Fibroblast of skin of scalp (primary cell): ENCODE measurements at places on chromosomes 7 and 10.

DNA sequence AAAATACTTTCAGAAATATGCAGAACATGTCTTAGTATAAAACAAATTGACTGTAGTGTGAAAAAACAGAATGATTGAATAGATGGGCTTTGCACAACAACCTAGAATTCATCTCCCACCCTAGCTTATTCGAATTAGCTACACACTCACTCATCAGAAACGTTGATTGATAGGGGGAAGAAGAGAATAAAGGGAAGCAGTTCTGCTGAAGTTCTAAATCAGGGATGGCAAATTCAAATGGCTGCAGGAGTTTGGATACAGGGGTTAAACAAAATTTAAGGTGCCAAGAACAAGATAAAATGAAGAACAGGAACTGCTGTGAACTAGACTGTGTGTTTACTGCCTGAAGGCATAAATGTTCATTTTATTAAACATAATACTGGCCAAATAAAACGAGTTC is 9.0 kb downstream of the CD36 start:
- DNase-seq: no peak

- peak; percentile 47 for DNase-seq
Measured at GRCh38 chr10:12709000-12709401, 292.5 kb downstream of the CCDC3 start.

DNA sequence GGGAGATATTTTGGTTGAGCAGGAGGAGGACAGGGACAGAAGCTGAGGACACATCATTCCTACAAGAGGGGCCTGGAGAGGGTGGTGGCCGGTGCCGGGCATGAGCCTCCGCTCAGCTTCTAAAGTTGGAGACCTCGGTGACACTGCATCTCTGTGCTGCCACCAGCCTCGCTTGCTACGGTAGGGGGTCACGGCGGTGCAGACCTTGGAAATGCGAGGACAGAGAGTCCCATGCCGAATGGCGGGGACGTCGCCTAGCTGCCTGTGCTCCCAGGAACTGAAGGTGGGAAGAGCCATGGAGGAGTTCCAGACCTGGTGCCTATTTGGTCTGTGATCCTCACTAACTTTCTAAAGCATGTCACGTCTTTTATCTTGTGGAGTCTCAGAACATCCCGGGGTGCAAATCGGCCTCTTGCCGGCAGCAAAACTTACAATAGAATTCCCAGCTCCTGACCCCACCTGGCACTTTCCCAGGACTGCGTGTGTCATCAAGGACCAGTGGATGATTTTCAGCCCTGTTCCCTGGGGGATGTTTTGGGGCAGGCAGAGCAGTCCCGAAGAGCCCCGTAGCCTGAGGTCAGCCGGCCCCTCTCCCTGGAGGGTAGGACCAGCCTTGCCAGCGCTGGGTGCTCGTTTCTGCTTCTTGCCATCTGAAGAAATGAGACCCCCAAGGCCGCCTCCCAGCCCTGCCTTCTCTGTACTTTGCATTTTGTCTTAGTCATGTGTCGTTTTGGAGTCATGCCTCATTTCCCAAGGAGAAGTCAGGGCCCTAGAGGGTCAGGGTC is 205.8 kb upstream of the SHH start:
- no peak for DNase-seq

GRCh38 chr7:28811701-28812430 is 146.3 kb downstream of the TRIL start:
- DNase-seq: no peak

DNA sequence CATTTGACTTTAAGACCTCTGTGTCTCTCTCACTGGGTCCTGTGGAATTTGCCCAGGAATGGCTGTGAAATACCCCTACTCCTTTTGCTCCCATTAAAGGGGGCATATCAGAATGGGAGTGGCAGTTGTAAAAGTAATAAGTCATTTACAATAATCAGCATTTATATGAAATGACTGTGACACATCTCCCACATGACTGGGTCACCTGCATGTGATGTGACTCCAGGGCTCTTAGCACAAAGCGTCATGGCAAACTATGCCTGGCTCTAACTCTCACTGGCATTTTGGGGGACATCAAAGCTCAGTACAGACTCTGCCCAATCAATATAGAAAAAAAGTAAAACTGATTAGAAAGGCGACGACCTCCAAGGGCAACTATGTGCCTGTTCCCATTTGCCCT is 157.6 kb downstream of the RPS24 start:
- no peak for DNase-seq

- DNase-seq: no peak
Measured at GRCh38 chr10:51124852-51125251, 50.6 kb downstream of the PRKG1 start.

GRCh38 chr10:83012866-83013265 is 1126.4 kb upstream of the GHITM start:
- DNase-seq: peak; percentile 74

DNA sequence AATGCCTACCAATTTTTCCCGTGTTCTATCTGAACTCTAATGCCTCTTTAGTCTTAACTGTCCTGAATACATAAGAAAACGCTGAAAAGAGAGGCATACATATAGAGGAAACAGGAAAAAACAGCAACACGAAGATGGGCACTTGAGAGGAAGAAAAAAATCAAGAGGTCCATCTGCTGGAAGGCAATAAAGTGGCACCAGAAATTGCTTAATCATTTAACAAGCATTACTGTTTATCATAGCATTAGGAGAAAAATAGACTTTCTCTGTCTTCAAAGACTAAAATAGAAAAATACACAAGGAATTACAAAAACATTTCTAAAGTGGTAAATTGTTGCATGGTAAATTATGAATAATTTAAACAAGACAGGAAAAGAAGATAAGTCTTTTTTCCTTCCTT is 35.0 kb downstream of the NSUN6 start:
- DNase-seq: no peak

DNA sequence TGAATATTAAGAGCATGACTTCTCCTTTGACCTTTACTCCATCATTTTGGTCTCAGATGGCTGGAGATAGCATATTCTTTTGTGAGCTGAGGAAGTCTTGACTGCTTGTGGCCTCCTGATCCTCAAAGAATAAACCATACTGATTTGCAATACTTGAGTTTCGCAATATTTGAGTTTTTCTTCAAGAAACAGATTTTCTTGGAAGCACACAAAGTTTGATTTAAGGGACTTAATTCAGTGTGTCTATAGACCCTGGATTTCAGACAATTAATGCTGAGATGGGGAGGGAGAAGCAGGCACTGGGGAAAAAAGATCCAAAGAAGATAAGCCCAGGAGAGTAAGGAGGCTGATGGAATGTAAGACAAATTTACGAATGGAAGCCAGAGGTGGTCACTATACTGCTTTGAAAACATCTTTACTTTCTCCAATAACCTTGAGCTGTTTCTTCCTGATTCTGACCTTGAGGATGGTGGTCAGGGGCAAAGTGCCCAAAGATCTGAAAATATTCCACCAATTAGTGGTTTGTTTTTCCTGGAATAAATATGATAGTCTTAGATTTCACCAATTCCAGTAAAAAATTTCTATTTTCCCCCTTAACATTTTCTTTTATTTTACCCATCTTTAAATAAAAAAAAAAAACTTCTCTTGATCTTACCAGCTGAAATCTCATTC is 7.5 kb downstream of the EPDR1 start:
- DNase-seq: no peak

GRCh38 chr10:95520617-95521016 is 40.6 kb downstream of the SORBS1 start:
- no peak for DNase-seq

DNA sequence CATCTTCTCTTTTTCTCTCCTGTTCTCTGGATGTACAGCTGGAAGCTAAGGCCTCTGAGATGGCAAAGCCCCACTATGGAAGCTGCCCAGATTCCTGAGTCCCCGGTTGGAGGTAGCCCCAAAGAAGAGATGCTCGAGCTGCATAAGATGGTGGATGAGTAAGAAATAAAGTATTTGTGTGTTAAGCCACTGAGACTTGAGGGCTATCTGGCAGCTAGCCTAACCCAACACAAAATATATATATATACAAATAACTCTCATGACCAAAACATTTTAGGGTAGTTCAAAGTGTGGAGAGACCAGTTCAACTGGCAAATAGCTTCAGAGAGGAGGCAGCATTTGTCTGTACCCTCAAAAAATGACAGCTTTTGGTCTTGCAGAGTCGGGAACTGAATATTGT is 72.4 kb upstream of the PDE1C start:
- DNase-seq: peak; percentile 90

GRCh38 chr10:13686331-13686752 is 99.6 kb downstream of the PRPF18 start:
- DNase-seq: peak; percentile 24

- no peak for DNase-seq
Measured at GRCh38 chr10:63697956-63698786, 177.0 kb downstream of the REEP3 start.

DNA sequence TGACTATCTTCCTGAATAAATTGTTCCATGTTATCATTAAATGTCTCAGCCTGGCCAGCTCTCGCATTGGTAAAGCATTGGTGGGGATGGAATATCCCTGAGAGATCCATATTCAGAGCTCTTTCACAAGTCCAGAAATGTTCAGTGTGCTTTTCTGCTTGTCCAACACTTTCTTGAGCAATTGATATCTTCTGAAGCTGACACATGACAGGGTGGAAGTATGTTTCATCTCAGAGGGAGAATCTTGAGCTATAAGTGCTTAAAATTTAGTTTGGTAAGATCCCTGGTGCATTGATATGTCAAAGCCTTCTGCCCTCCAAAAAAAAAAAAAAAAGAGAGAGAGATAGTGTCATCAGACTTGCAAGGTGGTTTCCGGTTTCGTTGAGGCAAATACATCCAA is 7.4 kb downstream of the IFIT3 start:
- no peak for DNase-seq

GRCh38 chr10:103671126-103671895 is 177.8 kb downstream of the NEURL1 start:
- DNase-seq: no peak

- no peak for DNase-seq
Measured at GRCh38 chr10:91049296-91049987, 128.6 kb upstream of the ANKRD1 start.

DNA sequence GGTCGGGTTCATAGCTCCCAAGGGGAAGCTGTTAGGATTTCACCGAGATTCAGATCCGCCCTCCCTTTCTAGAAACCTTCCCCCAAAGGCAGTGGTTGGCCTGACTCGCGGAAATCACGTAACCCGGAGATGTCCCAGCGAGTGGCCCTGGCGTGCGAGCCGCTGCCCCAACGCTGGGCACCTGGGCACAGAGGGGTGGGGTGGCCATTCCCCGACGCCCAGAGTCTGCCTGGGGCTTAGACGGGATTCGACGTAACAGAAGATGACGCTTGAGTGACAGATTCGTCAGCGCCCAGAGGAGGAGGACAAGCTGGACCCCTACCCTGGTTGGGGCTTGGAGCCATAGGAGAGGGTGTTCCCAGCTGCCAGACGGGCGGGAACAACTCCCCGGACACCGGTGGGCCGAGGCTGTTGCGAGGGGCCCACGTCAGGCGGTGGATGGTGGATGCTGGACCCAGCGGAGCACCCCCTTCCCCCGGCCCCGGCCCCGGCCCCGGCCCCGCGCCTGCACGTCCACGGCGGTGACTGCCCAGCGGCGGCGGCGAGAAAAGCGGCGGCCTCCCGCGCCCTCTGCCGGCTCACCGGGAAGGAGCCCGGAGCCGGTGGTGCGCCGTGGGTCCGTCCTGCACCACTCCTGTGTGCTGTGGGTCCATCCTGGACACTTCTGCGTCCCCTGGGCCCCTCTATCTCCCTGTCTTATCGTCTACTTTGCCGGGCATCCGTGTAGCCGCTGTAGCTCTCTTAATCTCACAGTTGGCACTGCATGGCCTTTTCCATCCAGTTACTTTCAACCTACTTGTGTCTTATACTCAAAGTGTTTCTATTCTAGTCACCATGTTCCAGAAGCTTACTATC is 35.4 kb upstream of the KNDC1 start:
- DNase-seq: peak; percentile 12

- no peak for DNase-seq
Measured at GRCh38 chr10:104021246-104021645, 54.3 kb downstream of the SLK start.
